Upper lobe of left lung (tissue), 6 donors: ENCODE measurements at places on chromosomes 11 and 22. TPM values are rescaled to one million over a fixed set of nuclear protein-coding genes. Genes with fewer than 3 reads are reported as not detected.

OR8I2 gene
- not detected for total RNA-seq

- DNase-seq: peak; percentile 58
Measured at GRCh38 chr11:68271023-68271780, 571 bp downstream of the C11orf24 start.

- peak; percentile 75 for DNase-seq
Measured at GRCh38 chr11:68081691-68082090, 39.5 kb downstream of the CHKA start.

DNA sequence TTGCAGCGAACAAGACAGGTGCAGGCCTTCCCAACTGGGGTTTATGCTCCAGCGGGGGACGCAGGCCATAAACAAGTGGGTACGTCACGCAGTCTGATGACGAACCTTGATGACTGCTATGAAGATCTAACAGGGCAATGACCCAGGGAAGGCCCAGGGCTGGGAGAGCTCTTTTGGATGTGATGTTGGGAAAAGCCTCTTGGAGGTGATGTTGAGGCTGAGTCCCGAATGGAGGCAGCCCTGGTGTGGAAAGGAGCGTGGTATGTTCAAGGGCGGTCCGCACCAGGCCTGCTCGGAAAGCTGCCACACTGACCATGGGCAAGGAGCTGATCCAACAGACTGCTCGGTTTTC lies 5.8 kb downstream of the FADS2 start:
- DNase-seq: no peak

SYT9 gene
- total RNA-seq: not detected

DNA sequence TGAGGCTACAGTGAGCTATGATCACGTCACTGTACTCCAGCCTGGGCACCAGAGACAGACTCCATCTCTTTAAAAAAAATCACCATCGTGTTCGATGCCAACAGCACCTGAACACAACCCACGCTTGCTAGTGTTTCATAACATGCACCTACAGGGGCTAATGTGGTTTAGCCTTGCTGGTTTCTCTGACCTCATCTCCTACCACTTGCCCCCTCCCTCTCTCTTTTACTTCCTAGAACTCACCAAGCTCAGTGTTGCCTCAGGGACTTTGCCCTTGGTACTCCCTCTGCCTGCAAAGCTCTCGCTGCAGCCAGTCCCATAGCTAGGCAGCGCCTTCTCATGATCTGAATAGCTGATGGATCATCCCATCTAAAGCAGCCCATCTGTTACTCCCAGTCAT lies 99.8 kb downstream of the FBXO7 start:
- DNase-seq: no peak

INPP5J gene
- 4.9 TPM for total RNA-seq

PARVB gene
- total RNA-seq: 42.4 TPM

OR51B5 gene
- total RNA-seq: not detected

DNA sequence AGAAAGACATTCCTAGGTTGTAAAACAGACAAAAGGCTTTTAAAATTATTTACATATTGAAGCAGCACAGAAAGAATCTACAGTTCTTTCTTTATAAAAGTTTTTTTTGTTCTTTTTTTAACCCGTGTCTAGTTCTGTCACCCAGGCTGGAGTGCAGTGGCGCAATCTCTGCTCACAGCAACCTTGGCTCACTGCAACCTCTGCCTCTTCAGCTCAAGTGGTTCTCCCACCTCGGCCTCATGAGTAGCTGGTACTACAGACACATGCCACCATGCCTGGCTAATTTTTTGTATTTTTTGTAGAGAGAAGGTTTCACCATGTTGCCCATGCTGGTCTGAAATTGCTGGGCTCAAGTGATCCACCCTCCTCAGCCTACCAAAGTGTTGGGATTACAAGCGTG lies 3.8 kb upstream of the INCENP start:
- DNase-seq: no peak

HORMAD2 gene
- total RNA-seq: not detected

DNA sequence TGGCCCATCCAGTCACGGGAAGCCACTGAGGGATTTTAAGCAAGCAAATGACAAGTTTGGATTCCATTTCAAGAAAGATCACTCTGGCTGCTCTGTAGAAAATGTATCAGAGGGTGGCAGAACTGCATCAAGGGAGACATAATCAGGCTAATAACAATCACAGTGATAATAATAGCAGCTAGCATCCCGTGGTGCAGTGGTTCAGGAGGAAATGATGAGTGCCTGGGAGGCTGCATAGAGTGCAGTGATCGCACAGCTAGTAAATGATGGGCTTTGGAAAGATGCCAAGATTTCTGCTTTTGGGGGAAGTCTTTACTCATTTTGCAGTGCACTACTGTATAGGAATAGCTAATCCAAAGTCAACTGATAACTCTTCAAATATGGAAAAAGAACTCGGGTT lies 35.8 kb downstream of the TNRC6B start:
- no peak for DNase-seq

GRCh38 chr11:80846442-80846841 lies 1405.6 kb upstream of the TENM4 start:
- DNase-seq: no peak

GRCh38 chr22:40624770-40625169 lies 11.7 kb downstream of the MRTFA start:
- no peak for DNase-seq

PATE4 gene
- total RNA-seq: not detected

DNA sequence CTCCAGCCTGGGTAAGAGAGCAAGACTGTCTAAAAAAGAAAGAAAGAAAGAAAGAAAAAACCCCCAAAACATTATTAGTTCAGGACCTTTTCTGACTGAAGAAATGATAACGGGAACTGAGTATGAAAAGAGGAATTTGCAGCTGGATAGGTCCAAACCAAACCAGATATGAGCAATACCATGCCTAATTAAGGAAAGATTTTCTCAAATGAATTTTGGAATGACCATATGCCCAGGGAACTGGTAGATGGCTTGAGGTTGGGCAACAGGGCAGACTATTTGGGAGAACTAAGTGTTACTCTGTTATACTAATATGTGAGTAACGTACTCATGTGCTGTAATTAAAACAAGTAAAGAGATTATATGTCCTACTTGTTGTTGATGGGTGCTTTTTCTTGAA lies 186.1 kb downstream of the TMEM135 start:
- no peak for DNase-seq

DNA sequence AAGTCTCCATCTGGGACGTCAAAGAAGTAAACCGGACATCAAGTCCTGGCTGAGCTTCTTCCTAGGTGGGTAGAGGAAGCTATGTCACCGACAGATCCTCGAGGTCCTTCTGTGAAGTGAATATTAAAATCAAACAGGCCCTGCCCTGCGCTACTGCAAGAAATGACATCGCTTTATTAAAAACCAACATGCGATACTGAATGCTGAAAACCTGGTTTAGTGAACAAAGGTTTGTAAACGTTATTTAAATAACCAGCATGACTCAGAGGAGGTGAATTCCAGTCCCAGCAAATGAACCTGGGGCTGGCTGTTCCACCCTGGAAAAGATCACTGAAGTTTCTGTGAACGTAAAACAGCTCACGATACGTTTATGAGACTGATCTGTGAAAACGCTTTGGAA lies 645 bp downstream of the RTCB start:
- DNase-seq: no peak

DNA sequence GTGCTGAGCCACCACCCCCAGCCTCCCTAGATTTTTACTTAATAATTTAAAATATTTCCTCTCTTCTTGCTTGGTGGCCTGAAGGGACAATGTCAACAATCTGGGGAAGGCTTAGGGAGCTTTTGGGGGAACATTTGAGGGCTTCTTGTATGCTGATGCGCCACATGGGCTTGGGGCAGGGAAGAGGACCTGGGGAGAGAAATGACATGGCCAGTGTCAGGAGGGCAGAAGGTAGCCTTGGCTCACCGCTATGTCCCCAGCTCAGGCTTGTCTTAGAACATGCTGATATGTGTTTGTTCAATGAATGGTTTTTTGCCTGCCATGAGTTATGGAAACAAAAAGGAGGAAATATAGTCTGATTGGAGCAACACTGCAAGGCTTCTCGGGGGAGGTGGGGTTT lies 51.6 kb downstream of the ST14 start:
- DNase-seq: peak; percentile 10

DNA sequence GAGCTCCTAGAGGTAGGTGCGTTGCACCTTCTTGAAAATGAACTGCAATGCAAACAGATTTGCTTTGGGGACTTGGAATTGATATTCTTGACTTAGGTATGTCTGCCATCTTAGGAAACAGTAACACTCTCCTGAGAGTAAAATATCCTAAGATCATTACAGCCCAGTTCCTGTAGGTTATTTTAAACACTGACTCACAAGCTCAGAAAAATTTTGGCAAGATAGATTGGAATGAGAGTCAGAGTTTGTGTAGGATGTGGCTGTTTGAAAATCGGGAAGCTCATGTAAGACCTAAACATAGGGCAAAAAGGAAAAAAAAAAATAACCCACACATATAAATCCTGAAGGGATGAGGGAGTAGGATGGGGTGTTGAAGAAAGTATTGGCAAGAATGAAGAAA lies 377.0 kb upstream of the LRRC4C start:
- no peak for DNase-seq

ACTN3 gene
- 0.24 TPM for total RNA-seq

DNA sequence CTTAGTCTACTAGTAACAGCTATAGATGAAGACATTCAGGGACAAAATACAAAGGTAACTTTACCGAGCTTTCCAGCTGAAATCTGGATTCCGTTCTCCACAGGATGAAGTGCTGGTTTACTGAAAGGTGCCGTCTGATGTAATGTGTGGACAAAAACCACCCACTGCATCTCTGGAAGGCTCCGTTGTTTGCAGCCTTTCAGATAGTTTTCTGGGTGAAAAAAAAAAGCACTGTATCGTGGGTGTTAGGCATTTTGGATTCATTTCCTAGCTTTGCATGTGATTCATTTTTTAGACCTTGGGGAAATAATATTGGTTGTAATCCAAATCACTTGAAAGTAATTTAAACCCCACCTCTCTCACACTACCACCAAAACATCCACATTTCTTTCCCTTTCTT lies 10.4 kb downstream of the JAM3 start:
- DNase-seq: no peak

ANO1 gene
- 5.7 TPM for total RNA-seq

GRCh38 chr11:39374963-39375698 lies 2084.3 kb downstream of the LRRC4C start:
- DNase-seq: no peak

GRCh38 chr11:111801135-111801534 lies 34.9 kb upstream of the PPP2R1B start:
- no peak for DNase-seq

- no peak for DNase-seq
Measured at GRCh38 chr22:39498368-39498767, 3.7 kb upstream of the MIEF1 start.

DNA sequence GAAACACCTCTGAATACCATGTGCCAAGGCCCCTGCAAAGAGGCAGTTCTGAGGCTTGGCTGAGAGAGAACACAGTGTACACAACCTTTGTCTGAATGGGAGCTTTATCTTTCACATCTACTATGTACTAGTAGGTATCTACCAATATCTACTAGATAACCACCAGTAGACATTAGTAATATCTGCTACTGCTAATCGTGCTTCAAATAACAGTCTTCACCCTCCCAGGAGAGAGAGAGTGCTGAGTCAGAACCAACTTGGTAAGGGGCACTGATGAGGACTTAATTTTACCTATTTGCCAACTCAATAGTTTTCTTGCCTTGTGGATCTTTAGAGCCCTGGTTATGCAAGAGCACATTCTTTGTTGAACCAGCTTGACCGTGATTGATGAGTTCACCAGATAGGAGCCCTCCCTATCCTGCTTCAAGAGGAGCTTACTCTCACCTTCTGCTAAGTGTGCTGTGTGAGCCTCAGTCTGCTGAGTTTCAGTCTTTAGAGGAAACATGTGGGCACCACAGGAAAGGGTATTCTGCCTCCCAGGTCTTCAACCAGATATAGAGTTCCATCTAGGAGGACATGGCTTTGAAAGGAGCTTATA lies 967.5 kb downstream of the NTM start:
- DNase-seq: no peak

DNA sequence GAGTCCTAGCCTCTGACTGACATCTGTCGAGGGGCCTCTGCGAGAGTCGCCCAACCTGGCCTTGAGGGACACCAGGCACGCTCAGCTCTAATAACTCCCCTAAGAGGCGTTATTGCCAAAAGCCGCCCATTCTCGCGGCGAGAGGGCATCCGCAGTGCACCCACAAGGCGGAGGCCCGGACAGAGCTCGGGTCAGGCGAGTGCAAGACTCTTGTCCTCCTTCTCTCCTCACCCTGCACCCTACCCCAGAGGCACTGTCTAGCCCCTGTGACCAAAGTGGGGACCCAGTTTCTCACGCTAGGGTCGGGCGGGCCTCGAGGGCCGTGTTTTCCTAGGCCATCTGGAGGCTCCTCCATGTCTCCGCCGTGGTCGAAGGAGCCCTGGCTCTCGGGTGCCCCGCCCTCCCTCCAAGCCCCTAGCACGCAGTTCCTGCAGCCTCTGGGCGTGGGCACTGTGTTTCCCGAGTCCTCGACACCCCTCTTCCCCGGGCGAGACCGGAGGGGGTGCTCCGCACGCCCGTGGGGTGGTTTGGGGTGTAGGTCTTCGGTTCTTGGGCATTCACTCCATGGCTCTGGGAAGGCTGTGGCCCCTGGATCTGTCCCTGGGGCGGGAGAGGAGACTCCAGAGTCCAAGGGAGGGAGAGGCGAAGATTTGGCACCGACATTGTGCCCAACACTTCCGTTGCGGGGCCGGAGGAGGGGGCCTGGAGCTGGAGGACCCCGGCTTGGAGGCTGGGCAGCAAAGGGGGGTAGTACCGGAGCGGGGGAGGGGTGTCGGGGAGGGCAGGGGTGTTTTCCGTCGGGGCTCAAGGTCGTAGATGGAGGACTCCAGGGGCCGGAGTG lies 1.0 kb downstream of the CHRM4 start:
- peak; percentile 72 for DNase-seq

SUSD2 gene
- total RNA-seq: 216 TPM

DNA sequence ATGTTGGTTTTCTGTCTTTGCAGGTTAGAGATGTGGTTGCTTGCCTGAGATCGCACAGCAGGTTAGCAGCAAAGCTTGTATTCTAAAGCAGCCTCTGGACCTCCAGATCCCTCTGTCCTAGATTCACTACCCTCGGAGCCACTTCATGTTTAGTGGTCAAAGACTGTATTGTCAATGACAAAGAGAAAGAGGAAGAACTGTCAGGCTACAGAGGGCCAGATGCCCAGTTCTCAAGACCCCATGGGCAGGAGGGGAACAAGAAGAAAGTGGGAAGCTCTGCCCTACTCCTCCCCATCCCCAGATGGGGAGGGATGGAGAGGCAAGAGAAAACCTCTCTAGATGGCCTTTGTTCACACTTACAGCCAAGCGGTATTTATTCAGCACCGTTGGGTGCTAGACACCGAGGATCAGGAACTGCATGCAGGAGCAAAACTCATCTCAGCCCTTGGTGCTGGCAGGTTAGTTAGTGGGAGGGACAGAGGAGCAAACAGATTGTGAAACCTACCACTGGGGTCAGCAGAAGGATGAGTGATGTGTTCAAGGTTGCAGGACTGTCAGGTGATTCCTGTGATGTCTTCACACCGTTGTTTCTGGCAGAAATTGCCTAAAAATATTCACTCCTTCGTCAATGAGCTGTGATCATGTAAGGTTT lies 38.3 kb upstream of the PTPRJ start:
- DNase-seq: no peak

GRCh38 chr22:16387088-16387487 lies 205.5 kb downstream of the CCT8L2 start:
- peak; percentile 51 for DNase-seq

- DNase-seq: no peak
Measured at GRCh38 chr22:38240734-38241252, 32.0 kb downstream of the TMEM184B start.
